ENCODE measurements at places on chromosomes 6 and 20.

DNA sequence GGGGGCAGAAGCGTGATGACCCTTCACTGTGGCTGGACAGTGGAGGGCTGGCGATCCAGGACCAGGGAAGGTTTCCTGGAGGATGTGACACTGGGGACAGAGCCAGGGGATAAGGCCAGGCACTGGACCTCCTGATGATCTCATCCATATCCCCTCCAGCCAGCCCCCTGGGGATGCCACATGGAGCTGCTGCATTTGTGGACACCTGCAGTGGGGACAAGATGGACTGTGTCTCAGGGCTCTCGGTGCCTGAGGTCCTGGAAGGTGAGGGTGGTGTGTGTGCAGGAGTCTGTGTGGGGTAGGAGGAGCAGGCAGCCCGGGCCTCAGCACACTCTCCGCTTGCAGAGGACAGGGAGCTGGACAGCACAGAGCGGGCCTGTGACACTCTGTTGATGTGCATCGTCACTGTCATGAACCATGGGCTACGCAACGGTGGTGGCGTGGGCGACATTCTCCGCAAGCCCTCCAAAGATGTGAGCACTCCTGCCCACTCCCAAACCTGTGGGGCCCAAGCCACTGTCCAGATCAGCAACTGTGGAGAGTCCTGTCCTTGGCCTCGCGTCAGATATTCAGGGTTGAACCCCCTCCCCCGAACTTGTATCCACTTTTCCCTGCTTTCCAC is 19.9 kb downstream of the UQCC2 start:
- DNase-seq, result no peak

- DNase-seq, result no peak
These were observed 51.0 kb downstream of the KCNK5 start for GRCh38 chr6:39178235-39178634.

- no peak for DNase-seq
These were observed 54.0 kb upstream of the REV3L start for GRCh38 chr6:111536910-111537527.

GRCh38 chr20:2342243-2342642 is 38.5 kb upstream of the TGM6 start:
- DNase-seq, result no peak

- DNase-seq, result no peak
These were observed 299.1 kb upstream of the ID4 start for GRCh38 chr6:19538096-19538495.
